ENCODE measurements at places on chromosomes 1 and 21.

DNA sequence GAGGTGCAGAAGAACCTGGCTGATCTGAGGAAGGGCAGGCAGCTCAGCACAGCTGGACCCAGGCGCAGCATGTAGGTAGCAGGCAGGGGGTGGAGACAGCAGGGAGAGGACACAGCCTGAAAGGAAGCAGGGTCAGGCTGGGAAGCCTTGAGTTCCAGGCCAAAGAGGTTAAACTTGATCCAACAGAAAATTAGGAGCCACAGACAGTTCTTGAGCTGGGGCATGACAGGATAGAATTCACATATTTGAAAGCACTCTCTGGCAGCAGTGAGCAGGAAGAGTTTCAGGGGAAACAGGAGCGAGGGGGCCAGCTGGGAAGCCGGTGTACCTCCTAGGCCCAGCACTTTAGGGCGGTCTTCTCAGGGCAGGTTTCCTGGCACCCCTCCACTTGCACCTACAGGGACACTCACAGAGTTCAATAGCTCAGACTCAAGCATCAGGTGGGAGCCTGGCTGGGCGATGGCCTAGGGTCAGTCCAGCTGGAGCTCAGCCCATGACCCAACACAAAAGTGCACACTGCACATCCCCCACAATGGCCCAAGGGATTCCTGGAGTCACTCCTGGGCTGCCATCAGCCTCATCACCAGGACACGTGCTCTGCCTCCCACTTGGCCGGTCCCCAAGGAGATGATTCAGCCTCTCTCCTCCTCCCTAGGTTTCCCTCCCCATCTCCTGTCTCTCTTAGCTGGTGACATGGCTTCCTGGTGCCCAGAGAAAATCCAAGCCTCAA lies 22.7 kb downstream of the MATN1 start:
- no peak overlapping the region for H3K4me3 ChIP-seq
- DNase-seq, result no peak
- no peaks in the 10 kb centered on the region for H3K36me3 ChIP-seq
- H3K4me1 ChIP-seq, result no peaks in the 10 kb centered on the region
- no peak overlapping the region for H3K27ac ChIP-seq

DNA sequence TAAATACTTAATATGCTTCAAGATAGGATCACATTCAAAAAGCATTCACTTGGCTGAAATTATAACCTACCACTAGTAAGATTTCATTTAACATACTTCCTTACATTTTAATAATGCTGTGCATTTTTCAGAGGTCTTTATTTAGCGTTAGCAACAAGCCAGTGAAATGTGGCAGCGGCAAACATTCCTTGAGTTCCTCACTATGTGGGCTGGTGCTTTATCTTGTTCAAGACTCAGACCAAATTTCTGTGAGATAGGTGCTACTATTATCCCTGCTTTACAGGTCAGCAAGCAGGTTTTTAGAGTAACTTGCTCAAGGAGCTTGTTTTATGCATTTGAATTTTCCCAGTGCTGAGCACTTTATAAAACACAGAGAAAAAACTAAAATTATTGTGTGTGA lies 132.7 kb downstream of the PLPPR4 start:
- no peak overlapping the region for H3K27ac ChIP-seq
- no peak overlapping the region for H3K4me3 ChIP-seq
- no peaks in the 10 kb centered on the region for H3K4me1 ChIP-seq
- no peak for DNase-seq
- H3K36me3 ChIP-seq, result no peaks in the 10 kb centered on the region

- H3K4me3 ChIP-seq, result no peak overlapping the region
- peak overlapping the region; percentile 96 for H3K27ac ChIP-seq
- no peaks in the 10 kb centered on the region for H3K27me3 ChIP-seq
- H3K4me1 ChIP-seq, result peaks cover 56% of the 10 kb centered on the region
- DNase-seq, result peak; percentile 54
These were observed 90.0 kb downstream of the GLUL start for GRCh38 chr1:182301467-182302198.

GRCh38 chr21:37458669-37459276 lies 92.2 kb downstream of the DYRK1A start:
- no peak overlapping the region for H3K27ac ChIP-seq
- DNase-seq, result no peak
- H3K36me3 ChIP-seq, result peaks cover 20% of the 10 kb centered on the region

- DNase-seq, result no peak
- H3K36me3 ChIP-seq, result no peaks in the 10 kb centered on the region
- H3K27me3 ChIP-seq, result peaks cover 16% of the 10 kb centered on the region
- H3K4me3 ChIP-seq, result no peak overlapping the region
These were observed 71.3 kb upstream of the CNTN2 start for GRCh38 chr1:204971517-204972336.

DNA sequence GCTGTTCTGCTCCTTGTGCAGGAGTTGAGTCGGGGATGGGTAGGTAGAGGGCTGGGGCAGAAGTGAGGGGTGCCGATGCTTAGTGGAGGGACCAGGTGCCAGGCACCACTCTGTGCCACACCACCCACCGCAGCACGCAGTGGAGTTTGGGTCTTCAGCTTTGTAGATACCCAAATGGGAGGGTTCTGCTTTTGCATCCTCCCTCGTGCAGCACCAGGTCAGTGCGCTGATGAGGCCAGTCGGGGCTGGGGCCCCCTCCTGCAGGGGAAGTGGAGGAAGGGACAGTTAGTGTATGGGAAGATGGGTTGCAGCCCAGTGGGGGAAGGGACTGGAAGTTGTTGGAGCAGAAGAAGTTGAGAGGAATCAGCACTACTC lies 244.0 kb downstream of the RHOU start:
- no peaks in the 10 kb centered on the region for H3K27me3 ChIP-seq
- no peak for DNase-seq
- H3K4me3 ChIP-seq, result no peak overlapping the region
- H3K4me1 ChIP-seq, result no peaks in the 10 kb centered on the region

Data from DND-41 (cell line).